ENCODE measurements at places on chromosomes 12 and 14.

DNA sequence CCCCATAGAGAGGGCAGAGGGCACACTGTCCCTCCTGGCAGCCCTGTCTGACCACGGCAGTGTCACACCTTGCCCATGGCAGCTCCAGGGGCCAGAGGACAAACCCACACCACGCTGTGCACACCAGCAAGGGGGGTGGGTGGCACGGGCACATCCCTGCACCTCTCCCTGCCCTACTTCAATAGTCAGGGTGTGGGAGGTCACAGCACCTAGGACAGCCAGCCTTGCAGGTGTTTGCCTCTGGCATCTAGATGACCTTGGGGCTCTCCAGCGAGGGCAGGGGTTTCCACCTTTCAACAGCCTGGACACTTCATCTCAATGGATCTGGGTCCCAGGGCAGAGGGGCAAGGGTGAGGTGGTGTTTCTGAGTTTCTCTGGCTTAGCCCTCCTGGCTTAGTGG lies 69.2 kb downstream of the LGMN start:
- DNase-seq = no peak
- peaks cover 29% of the 10 kb centered on the region for H3K4me1 ChIP-seq
- no peaks in the 10 kb centered on the region for H3K27me3 ChIP-seq
- H3K4me3 ChIP-seq = no peak overlapping the region
- no peak overlapping the region for H3K27ac ChIP-seq

DNA sequence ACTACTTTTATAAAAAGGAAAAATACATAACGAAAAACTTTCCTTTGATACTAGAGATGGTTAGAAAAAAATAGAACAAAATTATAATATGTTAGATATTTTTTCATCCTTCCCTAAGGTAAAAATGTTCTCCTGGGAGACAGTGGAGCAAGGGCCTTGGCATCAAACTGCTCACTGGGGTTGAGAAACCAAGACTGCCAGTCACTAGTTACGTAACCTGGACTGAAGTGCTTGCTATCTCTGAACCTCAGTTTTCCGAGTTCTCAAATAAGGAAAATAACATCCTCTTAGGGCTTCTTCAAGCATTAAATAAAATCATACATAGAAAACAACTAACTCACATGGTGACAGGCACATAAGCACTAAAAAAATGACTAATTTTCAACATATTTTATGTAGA lies 48.2 kb upstream of the FRMD6 start:
- no peaks in the 10 kb centered on the region for H3K36me3 ChIP-seq
- no peak overlapping the region for H3K27ac ChIP-seq
- no peaks in the 10 kb centered on the region for H3K4me1 ChIP-seq

DNA sequence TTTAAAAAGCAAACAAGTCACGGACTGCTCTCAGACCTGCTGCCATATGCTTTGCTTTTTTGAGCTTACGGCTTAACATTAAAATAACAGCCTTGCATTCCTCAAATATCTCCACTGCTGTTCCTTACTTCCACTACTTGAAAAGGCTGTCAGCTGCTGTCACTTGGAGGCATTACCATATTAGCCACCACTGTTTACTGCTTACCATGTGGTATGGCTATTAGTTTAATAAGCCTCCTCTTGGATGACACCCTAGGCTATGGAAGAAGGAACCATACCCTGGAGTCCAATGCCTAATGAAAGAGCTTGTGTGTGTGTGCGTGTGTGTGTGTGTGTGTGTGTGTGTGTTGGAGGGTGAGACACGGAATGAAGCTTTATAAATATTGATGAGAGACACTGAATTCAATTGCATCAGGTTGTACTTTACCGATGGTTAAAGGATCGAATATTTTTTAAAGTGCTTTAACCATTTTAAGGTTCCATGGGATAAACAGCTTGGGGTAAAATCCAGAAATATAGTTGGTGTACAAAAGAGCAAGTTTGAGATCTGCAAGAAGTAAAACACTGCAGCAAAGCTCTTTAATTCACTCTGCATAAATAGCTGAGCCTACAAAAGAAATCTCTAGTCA lies 174.5 kb downstream of the TTC7B start:
- H3K27ac ChIP-seq = no peak overlapping the region
- no peak overlapping the region for H3K4me3 ChIP-seq
- no peak for DNase-seq
- H3K4me1 ChIP-seq = no peaks in the 10 kb centered on the region
- no peaks in the 10 kb centered on the region for H3K27me3 ChIP-seq

- peaks cover 6% of the 10 kb centered on the region for H3K36me3 ChIP-seq
- H3K4me1 ChIP-seq = peaks cover 40% of the 10 kb centered on the region
These were observed 132.5 kb downstream of the FOXN3 start for GRCh38 chr14:89284333-89285058.

GRCh38 chr12:116697305-116697704 lies 40.6 kb downstream of the SPRING1 start:
- H3K27me3 ChIP-seq = peaks cover 44% of the 10 kb centered on the region
- no peak overlapping the region for H3K27ac ChIP-seq
- no peak for DNase-seq

GRCh38 chr12:15629761-15630160 lies 159.4 kb downstream of the EPS8 start:
- H3K4me1 ChIP-seq = no peaks in the 10 kb centered on the region
- no peak overlapping the region for H3K27ac ChIP-seq
- H3K36me3 ChIP-seq = peaks cover 1% of the 10 kb centered on the region
- DNase-seq = no peak

DNA sequence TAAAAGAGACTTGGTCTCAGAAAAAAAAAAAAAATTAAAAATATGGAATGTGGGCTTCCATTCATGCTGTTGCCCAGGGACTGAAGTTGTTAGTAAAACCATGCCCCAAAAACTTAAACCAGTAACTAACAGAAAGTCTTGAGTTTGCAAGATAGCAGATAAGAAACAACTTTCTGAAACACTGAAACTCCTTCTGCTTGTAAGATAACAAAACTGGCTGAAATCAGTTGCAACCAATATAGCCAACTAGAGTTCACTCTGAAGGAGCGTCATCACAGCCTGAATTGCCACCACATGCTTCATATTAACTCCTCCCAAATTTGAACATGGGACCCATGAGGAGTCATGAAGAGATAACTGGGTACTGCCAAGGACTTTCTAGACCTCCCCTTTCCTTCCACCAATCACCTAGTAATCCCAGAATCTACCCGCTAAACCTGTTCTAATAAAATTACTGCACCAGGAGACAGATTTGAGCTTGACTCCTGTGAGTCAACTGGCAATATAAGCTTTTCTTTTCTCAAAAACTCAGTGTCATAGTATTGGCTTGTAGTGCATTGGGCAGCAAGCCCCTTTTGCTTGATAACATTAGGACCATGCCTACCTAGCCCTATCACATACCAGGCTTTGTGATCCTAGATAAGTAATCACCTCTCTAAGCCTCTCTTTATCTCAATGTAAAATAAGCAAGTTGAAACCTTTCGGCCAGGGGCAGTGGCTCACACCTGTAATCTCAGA lies 53.6 kb downstream of the R3HDM2 start:
- DNase-seq = no peak
- H3K4me3 ChIP-seq = no peak overlapping the region
- no peaks in the 10 kb centered on the region for H3K27me3 ChIP-seq
- H3K36me3 ChIP-seq = peaks cover 8% of the 10 kb centered on the region
- H3K4me1 ChIP-seq = peaks cover 24% of the 10 kb centered on the region
- H3K27ac ChIP-seq = no peak overlapping the region

DNA sequence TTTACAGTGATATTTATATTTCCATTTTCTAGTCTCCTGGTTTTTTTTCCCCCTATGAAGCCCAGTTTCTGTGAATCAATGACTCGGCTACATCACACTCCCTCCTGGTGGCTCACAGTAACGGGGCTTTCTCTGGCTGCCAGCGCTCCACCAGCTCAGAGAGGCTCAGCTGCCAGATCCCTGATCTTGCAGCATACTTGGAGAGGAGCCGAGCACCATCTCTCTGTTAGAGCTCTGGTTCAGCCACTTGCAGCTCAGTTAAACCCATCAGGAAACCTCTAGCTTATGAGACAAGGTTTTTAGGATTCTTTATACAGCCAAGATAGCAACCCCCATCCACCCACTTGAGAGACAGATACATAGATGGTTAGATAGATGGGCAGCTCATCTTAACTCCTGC lies 74.6 kb downstream of the CIT start:
- no peaks in the 10 kb centered on the region for H3K27me3 ChIP-seq
- no peak overlapping the region for H3K4me3 ChIP-seq
- H3K4me1 ChIP-seq = no peaks in the 10 kb centered on the region
